Stomach (tissue), 19 donors: ENCODE measurements at places on chromosomes 4 and X.

GRCh38 chrX:19887911-19888879, 795 bp upstream of the SH3KBP1 start:
- DNase-seq = peak; percentile 64
- H3K4me3 ChIP-seq = peak overlapping the region; percentile 72
- peak overlapping the region; percentile 56 for H3K27ac ChIP-seq

- no peak overlapping the region for H3K27ac ChIP-seq
- H3K4me3 ChIP-seq = no peak overlapping the region
- no peaks in the 10 kb centered on the region for H3K27me3 ChIP-seq
- no peaks in the 10 kb centered on the region for H3K36me3 ChIP-seq
These were observed 19.9 kb upstream of the GPR173 start for GRCh38 chrX:53028678-53029077.

DNA sequence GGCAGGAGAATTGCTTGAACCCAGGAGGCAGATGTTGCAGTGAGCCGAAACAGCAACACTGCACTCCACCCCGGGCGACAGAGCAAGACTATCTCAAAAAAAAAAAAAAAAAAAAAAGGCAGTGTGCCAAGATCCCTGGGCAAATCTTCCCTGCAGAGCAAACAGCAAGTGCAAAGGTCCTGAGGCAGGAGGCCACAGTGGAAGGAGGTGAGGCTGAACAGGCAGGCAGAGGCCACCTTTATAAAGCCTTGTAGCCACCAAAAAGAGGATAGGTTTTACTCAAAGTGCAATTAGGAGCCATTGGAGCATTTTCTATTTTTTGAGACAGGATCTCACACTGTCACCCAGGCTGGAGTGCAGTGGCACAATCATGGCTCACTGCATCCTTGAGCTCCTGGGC, 45.1 kb upstream of the TLR2 start:
- no peaks in the 10 kb centered on the region for H3K4me1 ChIP-seq
- H3K27me3 ChIP-seq = no peaks in the 10 kb centered on the region
- H3K36me3 ChIP-seq = peaks cover 37% of the 10 kb centered on the region
- H3K27ac ChIP-seq = no peak overlapping the region

DNA sequence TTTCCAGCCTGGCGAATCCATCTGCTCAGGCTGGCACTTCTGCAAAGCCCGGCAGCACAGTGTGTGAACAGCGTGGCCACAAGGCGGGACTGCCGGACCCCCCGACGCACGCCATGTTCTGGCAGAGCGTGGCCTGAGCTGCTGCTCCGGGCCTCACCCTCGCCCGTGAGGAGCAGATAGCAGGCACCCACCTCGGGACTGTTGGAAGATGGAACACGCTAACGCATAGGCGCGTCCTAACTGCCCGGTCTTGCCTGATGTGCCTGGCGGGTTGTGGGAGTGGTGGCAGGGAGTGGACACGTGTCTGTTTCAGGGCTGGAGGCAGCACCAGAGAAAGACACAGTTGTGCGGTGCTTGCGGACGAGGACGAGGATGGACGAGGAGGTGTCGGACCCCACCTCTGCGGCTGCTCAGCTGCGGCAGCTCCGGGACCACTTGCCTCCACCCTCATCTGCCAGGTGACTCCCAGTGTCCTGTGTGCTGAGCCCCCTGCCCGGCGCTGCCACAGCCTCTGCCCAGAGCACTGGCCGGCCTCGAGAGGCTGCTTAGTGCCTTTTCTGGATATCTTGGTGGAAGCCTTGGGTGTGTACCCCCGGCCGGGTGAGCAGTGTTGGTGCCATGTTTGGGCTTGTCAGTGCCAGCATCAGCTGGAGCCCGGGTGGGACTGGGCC, 28.2 kb downstream of the UVSSA start:
- no peaks in the 10 kb centered on the region for H3K4me1 ChIP-seq
- no peak overlapping the region for H3K27ac ChIP-seq
- H3K36me3 ChIP-seq = peaks cover 79% of the 10 kb centered on the region
- H3K4me3 ChIP-seq = no peak overlapping the region
- no peaks in the 10 kb centered on the region for H3K27me3 ChIP-seq

DNA sequence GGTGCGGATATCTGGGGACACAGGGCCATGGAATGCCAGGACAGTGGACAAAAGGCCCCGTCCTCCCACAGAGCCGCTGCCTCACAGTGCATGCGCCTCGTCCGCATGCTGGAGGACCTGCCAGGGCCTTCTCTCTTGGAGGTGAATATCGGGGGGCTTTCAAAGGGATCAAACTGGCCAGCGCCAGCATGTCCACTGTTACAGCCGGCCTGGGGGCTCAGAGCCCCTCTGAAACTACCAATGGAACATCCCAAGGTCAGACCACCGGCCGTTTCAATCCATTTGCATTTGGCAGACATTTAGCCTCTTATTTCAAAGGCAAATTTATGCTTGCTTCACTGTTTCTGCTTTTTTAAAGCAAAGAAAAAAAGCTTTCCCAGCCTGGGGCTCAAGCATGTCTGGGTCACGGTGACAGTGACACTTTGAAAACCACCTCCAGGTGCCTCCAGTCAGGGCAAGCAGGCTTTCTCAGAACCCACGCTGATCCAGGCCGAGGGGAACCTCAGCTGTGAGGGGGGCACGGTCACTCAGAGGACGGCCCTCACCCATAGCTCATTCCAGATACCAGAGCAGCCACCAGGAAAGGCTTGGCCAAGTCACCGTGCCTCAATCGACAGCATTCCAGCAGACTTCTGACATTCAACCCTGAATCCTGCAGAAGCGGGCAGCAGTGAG, 57.2 kb downstream of the PPP2R2C start:
- H3K4me3 ChIP-seq = no peak overlapping the region
- H3K4me1 ChIP-seq = no peaks in the 10 kb centered on the region
- no peak for DNase-seq
- no peaks in the 10 kb centered on the region for H3K36me3 ChIP-seq
- H3K27ac ChIP-seq = no peak overlapping the region

GRCh38 chrX:25028726-25029125, 13.0 kb upstream of the ARX start:
- no peaks in the 10 kb centered on the region for H3K4me1 ChIP-seq
- no peak overlapping the region for H3K27ac ChIP-seq
- H3K36me3 ChIP-seq = no peaks in the 10 kb centered on the region
- peaks cover 20% of the 10 kb centered on the region for H3K27me3 ChIP-seq

DNA sequence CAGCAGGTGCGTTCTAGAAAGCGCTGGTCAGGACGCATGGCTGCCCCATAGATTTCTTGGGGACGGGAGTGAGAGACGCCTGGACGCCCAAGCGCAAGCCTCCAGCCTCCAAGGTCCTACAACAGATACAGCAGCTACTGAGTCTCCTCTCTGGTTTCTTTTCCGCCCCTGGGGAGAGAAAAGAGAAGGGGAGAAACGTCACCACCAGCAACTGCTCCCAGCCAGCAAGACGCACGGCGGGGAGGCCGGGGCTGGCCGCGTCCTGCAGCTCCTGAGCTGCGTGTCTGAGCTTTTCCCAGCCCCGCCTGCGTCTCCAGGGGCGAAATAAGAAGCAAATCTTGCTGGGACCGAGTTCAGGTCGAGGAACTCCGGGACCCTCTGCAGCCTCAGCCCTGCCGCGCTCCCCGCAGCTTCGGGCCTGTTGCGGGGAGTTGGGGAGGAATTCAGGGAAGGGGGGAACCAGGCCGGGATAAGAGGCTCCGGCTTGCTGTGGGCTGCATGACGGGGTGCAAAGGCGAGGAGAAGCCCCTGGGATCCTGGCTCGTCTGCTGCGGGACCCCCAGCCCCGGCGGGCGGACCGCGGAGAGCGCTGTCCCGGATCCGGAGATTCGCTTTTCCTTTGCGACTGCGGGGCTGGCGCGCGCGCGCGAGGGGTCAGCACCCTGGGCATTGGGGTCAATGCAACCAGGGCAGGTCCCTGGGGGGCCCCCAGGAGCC, 6.8 kb upstream of the SHOX start:
- no peak overlapping the region for H3K27ac ChIP-seq
- no peaks in the 10 kb centered on the region for H3K36me3 ChIP-seq
- H3K4me1 ChIP-seq = peaks cover 13% of the 10 kb centered on the region
- H3K27me3 ChIP-seq = peaks cover 78% of the 10 kb centered on the region

GRCh38 chr4:85898231-85898630, 423.3 kb downstream of the ARHGAP24 start:
- H3K27ac ChIP-seq = no peak overlapping the region
- no peak for DNase-seq
- peaks cover 33% of the 10 kb centered on the region for H3K4me1 ChIP-seq
- H3K4me3 ChIP-seq = no peak overlapping the region
- H3K36me3 ChIP-seq = no peaks in the 10 kb centered on the region
- no peaks in the 10 kb centered on the region for H3K27me3 ChIP-seq

DNA sequence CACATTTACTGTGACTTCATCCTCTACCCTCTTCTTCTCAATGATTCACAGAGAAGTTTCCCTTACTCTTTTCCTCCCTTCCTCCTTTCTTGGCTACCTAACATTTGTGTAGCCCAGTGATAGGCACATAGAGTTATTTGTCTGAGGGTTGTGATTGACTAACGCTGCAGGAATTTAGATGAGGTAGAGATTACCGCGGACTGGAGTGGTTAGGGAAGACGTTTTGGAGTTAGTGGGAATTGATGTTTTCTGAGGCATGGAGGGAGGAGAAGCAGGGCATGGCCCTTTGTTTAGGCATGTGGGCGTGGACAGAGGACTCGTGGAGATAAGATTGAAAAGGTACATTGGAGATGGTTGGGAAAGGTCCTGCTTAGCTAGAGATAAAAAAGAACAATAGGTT, 246.7 kb downstream of the GPAT3 start:
- H3K27me3 ChIP-seq = no peaks in the 10 kb centered on the region
- H3K4me1 ChIP-seq = no peaks in the 10 kb centered on the region
- no peaks in the 10 kb centered on the region for H3K36me3 ChIP-seq
- H3K27ac ChIP-seq = no peak overlapping the region
- no peak overlapping the region for H3K4me3 ChIP-seq

- H3K4me1 ChIP-seq = no peaks in the 10 kb centered on the region
- no peaks in the 10 kb centered on the region for H3K36me3 ChIP-seq
- DNase-seq = no peak
- H3K4me3 ChIP-seq = no peak overlapping the region
- H3K27ac ChIP-seq = no peak overlapping the region
These were observed 24.7 kb downstream of the CCNG2 start for GRCh38 chr4:77181720-77182119.

DNA sequence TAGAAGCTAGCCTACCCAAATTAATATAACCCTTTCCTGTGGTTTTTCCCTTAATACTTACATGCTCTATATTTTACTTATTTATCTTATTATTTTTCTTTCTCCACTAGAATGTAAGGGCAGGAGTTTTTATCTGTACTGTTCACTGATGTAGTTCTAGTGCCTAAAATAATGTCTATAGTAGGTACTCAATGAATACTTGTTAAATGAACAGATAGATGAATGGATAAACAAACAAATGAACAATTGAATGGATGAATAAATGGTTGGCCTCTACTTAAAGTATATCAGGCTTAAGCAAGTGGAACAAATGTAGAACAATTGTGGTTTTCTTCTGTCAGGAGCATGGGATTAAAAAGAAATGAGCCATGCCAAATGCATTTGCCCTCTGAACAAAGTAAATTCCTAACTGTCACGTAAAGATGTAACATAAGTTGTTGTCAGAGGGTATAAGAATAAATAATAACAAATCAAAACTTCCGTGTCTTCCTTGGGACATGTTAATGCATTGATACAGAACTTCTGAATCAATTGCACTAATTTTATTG, 54.1 kb downstream of the SYTL5 start:
- H3K27me3 ChIP-seq = no peaks in the 10 kb centered on the region
- H3K27ac ChIP-seq = no peak overlapping the region
- no peaks in the 10 kb centered on the region for H3K4me1 ChIP-seq
- DNase-seq = no peak

DNA sequence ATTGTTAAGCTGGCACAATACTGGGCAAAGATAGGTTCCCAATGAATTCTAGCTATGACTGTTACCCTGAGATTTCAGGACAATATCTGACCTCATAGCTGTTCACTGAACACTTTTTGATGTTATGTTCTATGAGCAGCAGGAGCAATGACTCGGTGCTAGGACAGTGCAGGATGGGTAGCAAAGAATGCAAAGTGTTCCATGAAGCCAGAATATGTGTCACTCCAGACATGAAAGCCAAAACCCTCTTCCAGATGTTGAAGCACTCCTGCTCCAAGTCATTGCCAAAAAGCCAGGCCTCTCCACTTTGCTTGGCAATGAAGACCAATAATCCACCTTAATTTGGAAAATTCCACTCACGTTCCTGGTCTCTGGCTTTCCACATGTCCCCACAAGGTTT, 300.9 kb upstream of the CPEB2 start:
- H3K4me1 ChIP-seq = peaks cover 17% of the 10 kb centered on the region
- H3K27me3 ChIP-seq = no peaks in the 10 kb centered on the region
- peak overlapping the region; percentile 8 for H3K27ac ChIP-seq

GRCh38 chr4:8819473-8820177, 52.0 kb downstream of the HMX1 start:
- DNase-seq = no peak
- no peak overlapping the region for H3K4me3 ChIP-seq
- no peak overlapping the region for H3K27ac ChIP-seq
- H3K4me1 ChIP-seq = no peaks in the 10 kb centered on the region

DNA sequence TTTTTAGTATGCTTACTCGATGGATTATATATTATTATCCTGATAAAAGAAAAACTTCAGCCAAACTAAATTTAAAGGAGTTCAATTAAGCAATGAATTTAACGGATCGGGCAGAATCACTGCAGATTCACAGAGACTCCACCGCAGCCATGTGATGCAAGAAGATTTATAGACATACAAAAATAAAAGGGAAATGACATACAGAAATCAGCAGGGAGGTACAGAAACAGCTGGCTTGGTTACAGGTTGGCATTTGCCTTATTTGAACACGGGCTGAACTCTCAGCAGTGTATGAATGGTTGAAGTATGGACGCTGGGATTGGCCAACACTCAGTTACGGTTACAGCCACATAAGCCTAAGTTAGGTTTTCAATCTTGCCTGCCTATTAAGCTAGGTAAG, 35.4 kb upstream of the DHRSX start:
- no peak for DNase-seq
- H3K36me3 ChIP-seq = no peaks in the 10 kb centered on the region
- H3K27me3 ChIP-seq = no peaks in the 10 kb centered on the region

DNA sequence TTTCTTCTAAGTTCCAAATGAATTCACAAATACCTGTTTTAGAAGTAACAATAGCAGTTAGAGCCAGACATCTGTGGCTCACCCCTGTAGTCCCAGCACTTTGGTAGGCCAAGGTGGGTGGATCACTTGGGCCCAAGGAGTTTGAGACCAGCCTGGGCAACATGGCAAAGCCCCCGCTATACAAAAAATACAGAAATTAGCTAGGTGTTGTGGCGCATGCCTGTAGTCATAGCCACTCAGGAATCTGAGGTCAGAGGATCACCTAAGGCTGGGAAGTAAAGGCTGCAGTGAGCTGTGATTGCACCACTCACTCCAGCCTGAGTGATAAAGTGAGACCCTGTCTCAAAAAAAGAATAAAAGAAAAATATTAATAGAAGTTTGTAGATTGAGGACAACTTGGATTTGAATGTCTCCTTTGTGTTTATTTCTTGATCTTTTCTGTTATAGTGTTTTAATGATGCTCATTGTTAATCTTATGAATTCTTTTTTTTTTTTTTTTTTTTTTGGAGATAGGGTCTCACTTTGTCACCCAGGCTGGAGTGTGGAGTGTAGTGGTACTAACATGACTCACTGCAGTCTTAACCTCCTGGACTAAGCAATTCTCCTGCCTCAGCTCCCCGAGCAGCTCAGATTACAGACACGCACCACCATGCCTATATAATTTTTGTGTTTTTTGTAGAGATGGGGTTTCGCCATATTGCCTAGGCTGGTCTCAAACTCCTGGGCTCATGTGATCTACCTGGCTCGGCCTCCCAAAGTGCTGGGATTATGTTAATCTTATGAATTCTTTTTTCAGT, 30.7 kb upstream of the RAPGEF2 start:
- H3K36me3 ChIP-seq = no peaks in the 10 kb centered on the region
- no peaks in the 10 kb centered on the region for H3K27me3 ChIP-seq
- no peak for DNase-seq
- no peaks in the 10 kb centered on the region for H3K4me1 ChIP-seq
- H3K27ac ChIP-seq = no peak overlapping the region
- H3K4me3 ChIP-seq = no peak overlapping the region

- H3K27ac ChIP-seq = no peak overlapping the region
- H3K36me3 ChIP-seq = no peaks in the 10 kb centered on the region
- no peak for DNase-seq
- H3K27me3 ChIP-seq = no peaks in the 10 kb centered on the region
These were observed 420.1 kb downstream of the ARAP2 start for GRCh38 chr4:35824231-35824630.
